EH (cell line): ENCODE measurements at places on chromosomes 2 and 18.

DNA sequence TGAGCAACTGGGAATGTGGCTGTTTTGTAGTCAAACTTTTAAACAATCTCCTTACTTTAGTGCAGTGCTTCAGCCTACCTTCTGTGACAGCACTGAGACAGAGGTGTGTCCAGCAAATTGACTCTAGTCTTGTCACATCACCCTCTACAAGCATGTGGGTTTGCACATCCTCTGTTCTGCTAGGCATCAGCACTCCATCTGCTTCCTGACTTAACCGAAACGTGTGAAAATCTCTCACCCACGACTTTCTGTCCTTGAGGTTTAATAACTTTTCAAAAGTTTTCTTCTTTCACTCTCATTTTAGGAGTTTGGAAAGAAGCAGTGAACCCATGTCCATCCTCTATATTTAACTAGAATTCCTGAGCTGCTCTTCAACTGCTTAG, 42.6 kb downstream of the TTR start:
- DNase-seq = no peak

GRCh38 chr18:13566941-13567746, 159.2 kb downstream of the FAM210A start:
- no peak for DNase-seq

DNA sequence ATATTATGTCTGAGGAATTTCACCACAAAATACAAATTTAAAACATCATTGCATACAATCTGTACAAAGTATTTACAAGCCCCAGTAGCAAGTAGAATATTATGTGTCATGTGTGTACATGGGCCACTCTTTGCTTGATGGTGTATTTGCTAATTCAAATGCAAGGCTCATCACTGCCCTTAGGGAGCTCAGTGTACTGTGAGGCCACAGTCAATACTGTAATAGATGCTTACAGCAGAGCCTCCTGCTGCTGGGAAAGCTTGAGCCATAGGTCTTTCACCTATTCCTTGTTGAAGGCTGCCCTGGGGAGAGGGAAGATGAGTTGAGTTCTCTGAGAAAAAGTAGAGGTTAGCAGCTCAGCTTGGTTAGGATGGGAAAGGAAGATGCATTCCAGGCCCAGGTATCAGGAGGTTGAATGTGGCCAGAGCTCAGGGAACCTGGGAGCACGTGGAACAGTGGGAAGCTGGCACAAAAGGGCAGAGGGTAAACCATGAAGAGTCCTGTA, 189.6 kb downstream of the LRP1B start:
- no peak for DNase-seq

GRCh38 chr2:203722411-203722810, 16.0 kb downstream of the CD28 start:
- DNase-seq = peak; percentile 53

DNA sequence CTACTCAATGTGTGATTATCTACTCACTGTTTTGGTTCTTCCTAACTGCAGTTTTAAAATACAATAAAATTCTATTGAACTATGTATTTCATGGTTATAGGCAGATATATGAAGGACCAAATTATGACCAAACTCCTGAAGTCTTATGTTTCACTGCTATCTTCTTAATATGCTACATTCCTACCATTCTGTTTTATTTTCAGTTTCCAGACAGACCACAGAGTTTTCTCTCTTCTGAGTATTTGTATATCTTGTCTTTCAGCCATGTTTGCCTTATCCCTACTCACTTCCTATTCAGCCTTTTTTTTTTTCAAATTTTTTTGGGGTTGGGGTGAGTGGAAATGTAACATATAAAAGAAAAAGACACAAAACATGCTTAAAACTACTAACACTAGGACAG, 6.3 kb downstream of the RFTN2 start:
- DNase-seq = no peak

DNA sequence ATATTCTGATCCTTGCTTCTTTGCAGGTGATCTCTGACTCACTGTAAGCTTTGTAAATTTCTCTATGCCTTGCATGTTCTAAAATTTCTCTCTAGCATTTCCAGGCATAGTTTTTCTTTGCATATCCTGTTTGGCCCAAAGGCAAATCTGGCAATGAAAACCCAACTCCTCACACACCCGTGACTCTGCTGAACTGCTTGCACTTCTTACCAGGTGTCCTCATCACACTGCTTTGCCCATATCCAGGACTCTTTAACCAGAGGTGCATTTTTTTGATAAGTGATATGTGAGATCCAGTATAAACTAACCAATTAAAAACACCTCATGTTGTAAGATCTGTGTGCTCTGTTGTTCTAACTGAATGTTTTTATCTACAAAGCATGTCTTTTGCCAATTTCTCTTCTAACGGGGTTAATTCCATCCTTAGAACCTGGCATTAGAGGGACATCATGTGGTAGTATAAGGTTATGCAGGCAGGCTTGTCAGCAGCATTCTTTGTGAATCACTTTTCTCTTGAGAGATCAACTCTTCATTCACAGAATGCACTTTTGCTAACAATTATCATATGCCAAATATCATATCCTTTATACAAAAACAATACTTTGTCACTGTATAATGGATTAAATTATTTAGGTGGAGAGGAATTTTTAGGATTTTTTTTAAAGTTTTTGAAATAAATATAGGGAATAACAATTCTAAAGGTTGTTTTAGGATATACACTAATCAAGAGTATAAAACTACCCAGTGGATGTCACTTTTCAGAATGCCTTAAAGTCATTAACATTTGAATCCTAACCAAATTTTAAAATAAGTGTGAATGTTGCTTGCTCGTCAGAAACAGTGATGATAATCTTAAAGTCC, 20.8 kb upstream of the TMX3 start:
- peak; percentile 75 for DNase-seq

GRCh38 chr2:17995593-17995992, 117.1 kb downstream of the KCNS3 start:
- DNase-seq = no peak
